ENCODE measurements at places on chromosomes 3 and 15.

GRCh38 chr3:38738630-38739395, 77.2 kb downstream of the SCN10A start:
- peak; percentile 23 for DNase-seq

- no peak for DNase-seq
Observed at GRCh38 chr3:134249935-134250716, 533 bp downstream of the RYK start.

DNA sequence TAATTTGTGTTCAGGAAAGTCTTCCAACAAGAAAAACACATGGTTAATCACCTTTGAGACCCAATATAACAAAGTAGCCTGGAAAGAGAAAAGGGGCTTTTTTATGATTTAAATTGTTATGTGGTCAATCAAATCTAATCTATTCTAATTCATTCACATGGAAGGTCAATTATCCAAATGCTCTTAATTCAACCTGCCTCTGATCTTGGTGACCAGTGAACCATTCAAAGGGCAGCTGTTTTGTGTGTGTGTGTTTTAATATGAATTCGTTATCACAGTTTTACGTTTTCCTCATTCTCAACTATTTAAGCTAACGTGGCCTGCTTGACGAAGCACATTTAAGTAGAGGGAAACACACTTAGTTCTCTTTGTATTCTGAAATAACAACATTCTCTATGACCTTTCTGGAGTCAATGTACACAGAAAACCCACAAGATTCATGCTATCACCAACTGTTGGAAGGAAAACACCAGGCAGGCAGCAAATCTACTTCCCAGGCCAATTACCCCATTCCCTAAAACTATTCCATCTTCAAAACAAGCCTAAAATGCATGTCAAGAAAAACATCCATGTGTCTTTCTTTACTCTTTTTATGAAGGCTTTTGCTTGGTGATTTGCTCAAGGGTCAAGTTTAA, 195.4 kb downstream of the SUCLG2 start:
- DNase-seq = no peak

DNA sequence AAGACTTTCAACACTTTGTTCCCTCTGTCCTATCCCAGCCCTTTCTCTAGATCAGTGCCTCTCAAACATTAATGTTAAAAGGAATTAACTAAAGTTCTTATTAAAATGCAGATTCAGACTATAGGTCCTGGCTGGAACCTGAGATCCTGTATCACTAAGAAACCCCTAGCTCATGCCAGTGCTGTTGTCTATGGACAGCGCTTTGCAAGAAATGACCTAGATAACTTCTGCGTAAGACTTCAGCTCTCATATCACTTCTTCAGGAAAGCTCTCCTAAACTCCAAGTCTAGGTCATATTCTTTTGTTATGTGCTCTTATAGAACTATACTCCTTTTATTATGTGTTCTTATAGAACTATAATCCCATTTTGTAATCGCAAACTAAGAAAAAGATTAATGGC, 67.8 kb upstream of the CDIN1 start:
- DNase-seq = no peak
